ENCODE measurements at places on chromosomes 16 and 17. TPM values are rescaled to one million over a fixed set of nuclear protein-coding genes. Genes with fewer than 3 reads are reported as not detected.

FAM171A2 gene
- total RNA-seq = 4.2 TPM

AATF gene
- total RNA-seq = 112 TPM

PYCARD gene
- total RNA-seq = 26.3 TPM

IRX6 gene
- total RNA-seq = not detected

Measured in A549 treated with dexamethasone at 1 μM for 4 hours (cell line).